ENCODE measurements at places on chromosomes 3 and 15. TPM values are rescaled to one million over a fixed set of nuclear protein-coding genes. Genes with fewer than 3 reads are reported as not detected.

DNA sequence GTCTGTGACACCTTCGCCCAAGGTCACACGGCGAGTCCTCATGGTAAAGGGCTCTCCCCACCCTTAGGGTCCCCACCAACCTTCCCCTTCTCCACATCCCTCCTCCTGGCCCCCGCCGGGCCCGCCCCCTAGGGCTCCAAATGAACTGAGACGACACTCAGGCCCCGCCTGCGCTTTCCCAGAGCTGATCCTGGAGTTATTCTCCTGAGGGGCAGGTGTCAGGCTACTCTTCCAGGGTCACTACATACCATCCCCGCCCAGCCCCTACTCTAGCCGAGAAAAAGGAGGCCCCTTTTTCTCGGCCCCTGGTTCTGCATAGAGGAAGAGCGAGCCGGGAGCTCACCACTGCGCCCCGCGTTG, 292 bp downstream of the USP4 start:
- H3K27me3 ChIP-seq, result no peaks in the 10 kb centered on the region
- H3K4me1 ChIP-seq, result peaks cover 28% of the 10 kb centered on the region
- H3K4me3 ChIP-seq, result peak overlapping the region; percentile 78
- peak overlapping the region; percentile 95 for H3K27ac ChIP-seq

- H3K4me1 ChIP-seq, result no peaks in the 10 kb centered on the region
- H3K27ac ChIP-seq, result no peak overlapping the region
- no peak overlapping the region for H3K4me3 ChIP-seq
- no peak for DNase-seq
Measured at GRCh38 chr15:82597815-82598214, 49.3 kb downstream of the CPEB1 start.

DNA sequence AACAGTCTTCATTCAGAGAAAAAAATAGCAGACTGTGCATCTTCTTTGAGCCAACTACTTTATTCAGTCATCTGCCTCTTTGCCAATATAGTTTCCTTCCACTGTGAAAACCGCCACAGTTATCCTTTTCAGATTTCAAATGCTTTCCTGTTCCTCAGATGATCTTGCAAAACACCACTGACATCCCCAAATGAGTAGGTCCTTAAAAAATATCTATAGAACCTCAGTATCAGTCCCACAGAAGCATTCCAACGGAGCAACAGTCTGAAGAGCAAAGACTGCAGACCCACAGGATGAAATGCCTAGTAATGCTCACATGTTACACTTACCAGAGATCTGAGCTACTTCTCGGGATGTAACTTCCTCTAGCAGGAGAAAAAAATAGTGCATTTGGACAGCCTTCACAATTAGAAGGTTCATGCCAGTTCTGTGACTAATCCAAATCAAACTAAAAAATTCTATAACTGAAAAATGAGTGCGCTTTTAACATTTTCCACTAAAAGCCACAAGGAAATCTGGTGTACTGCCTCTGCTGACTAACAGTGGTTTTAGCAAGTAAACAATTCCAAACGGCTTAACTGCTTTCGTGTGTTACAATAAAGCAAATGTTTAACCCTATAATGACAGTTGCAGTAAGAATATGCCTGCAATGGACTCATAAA, at the start of gene ANKRD28:
Gene ANKRD28 (minus strand): TSS at position 338 of the 662 bp plus-strand sequence. CDS start 1,458 bp downstream, outside the sequence.
- peak; percentile 28 for DNase-seq
- no peaks in the 10 kb centered on the region for H3K27me3 ChIP-seq
- H3K27ac ChIP-seq, result peak within 1 kb of the TSS; percentile 86
- H3K36me3 ChIP-seq, result no peaks in the 10 kb centered on the region

Gene FAM3D
- total RNA-seq, result 7.7 TPM

Gene CCDC39
- total RNA-seq, result 0.94 TPM

Measured in upper lobe of left lung (tissue), 6 donors.